Melanocyte of skin (primary cell): ENCODE measurements at places on chromosomes 2 and 18. TPM values are rescaled to one million over a fixed set of nuclear protein-coding genes. Genes with fewer than 3 reads are reported as not detected.

AGXT gene
- total RNA-seq = not detected in 2 replicates

UGT1A4 gene
- not detected in 2 replicates for total RNA-seq

GPR45 gene
- total RNA-seq = not detected in 2 replicates

ZNF892 gene
- total RNA-seq = 5.6 and 6.7 TPM in 2 replicates

SH3BP4 gene
- total RNA-seq = 18.6 and 32.3 TPM in 2 replicates

DNPEP gene
- total RNA-seq = 71.1 and 72.6 TPM in 2 replicates

ZC3H6 gene
- total RNA-seq = 1.00 and 2.6 TPM in 2 replicates

PLEKHH2 gene
- total RNA-seq = 6.2 and 6.9 TPM in 2 replicates

NCL gene
- total RNA-seq = 127 and 136 TPM in 2 replicates

GRB14 gene
- total RNA-seq = under 0.01 and 1.1 TPM in 2 replicates

METTL4 gene
- total RNA-seq = 9.3 and 13.4 TPM in 2 replicates

UGT1A10 gene
- not detected in 2 replicates for total RNA-seq

DPYSL5 gene
- total RNA-seq = not detected in 2 replicates

REG1B gene
- not detected in 2 replicates for total RNA-seq

GREB1L gene
- under 0.01 and 1.1 TPM in 2 replicates for total RNA-seq

POTEI gene
- not detected in 2 replicates for total RNA-seq

GKN1 gene
- total RNA-seq = not detected in 2 replicates

MC4R gene
- 0.36 and 0.69 TPM in 2 replicates for total RNA-seq

IL1B gene
- total RNA-seq = not detected in 2 replicates

MYO5B gene
- total RNA-seq = under 0.01 and 0.15 TPM in 2 replicates

CREG2 gene
- 0.34 and 0.36 TPM in 2 replicates for total RNA-seq

ALPG gene
- not detected in 2 replicates for total RNA-seq

KCNJ13 gene
- 11.3 and 27.0 TPM in 2 replicates for total RNA-seq

DARS1 gene
- total RNA-seq = 84.9 and 97.8 TPM in 2 replicates

TMEM178A gene
- total RNA-seq = not detected in 2 replicates

CD207 gene
- total RNA-seq = 0.34 and 0.36 TPM in 2 replicates

MARCO gene
- not detected in 2 replicates for total RNA-seq

ZAP70 gene
- under 0.01 and 0.15 TPM in 2 replicates for total RNA-seq

PAX8 gene
- under 0.01 and 0.15 TPM in 2 replicates for total RNA-seq

CACNB4 gene
- 0.67 and 0.77 TPM in 2 replicates for total RNA-seq

CD8B gene
- not detected in 2 replicates for total RNA-seq

RPIA gene
- 11.0 and 13.4 TPM in 2 replicates for total RNA-seq

MEP1B gene
- total RNA-seq = not detected in 2 replicates

ADGRF3 gene
- 0.33 TPM in 1 of 2 replicates, not detected in the other for total RNA-seq

WDFY1 gene
- 252 and 263 TPM in 2 replicates for total RNA-seq

KLHL14 gene
- total RNA-seq = not detected in 2 replicates

LIMS1 gene
- 21.3 and 30.2 TPM in 2 replicates for total RNA-seq

CMPK2 gene
- 114 and 237 TPM in 2 replicates for total RNA-seq
